Stimulated activated CD4-positive, alpha-beta T cell treated with anti-CD3 and anti-CD28 coated beads, Interleukin-12 subunit alpha, Interleukin-12 subunit beta, amount 100 ng/mL, for 48 hours (primary cell): ENCODE measurements at places on chromosomes 6 and 20.
A peak's percentile ranks its signal among the peaks of the same experiment; 100 is the strongest.

DNA sequence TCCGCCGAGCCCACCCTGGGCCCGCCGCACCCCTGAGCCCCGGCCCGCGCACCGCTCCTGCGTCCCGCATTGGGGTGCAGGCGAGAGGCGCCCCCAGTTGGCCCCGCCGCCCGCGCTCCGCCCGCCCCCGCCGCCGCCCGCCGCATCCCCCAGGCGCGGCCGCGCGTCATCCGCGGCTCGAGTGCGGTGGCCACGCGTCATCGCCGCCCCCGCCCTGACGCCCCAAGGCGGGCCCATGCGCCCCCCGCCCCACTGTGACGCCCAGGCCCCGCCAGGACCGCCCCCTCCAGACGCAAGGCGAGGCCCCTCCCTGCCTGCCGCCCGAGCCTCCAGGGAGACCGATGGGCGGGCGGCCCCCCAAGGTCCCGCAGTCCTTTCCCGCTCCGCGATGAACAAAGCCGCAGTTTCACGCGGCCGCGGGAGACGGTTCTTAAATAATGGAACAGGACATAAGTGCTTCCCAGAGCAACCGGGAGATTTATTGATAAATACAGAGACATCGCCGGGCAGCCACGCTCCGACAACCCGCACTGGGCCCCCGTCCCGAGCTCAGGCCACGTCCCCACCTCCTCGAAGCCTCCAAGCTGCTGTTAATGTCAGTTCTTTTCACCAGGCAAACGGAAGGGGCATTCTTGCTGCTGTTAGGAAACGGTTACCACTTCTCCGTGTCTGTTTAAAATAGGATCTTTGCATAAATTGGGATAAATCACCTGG lies at the start of gene ANKRD60:
Gene ANKRD60, minus strand, starts transcription at position 170 of the 714 bp plus-strand sequence. Its CDS starts 0 bp downstream, at position 170.
- DNase-seq: no peak

- DNase-seq: no peak
These were observed 39.6 kb upstream of the STX16 start for GRCh38 chr20:58611236-58612030.

- peak; percentile 55 for DNase-seq
These were observed 93.2 kb downstream of the GMPR start for GRCh38 chr6:16331384-16332174.

GRCh38 chr6:14502551-14502950 lies 385.0 kb downstream of the CD83 start:
- no peak for DNase-seq

- DNase-seq: no peak
These were observed 28.5 kb upstream of the EFHC1 start for GRCh38 chr6:52391599-52391998.
